ENCODE measurements at places on chromosomes 13 and 19.

GRCh38 chr13:87123987-87124784, 547.0 kb upstream of the SLITRK5 start:
- DNase-seq = peak; percentile 15

DNA sequence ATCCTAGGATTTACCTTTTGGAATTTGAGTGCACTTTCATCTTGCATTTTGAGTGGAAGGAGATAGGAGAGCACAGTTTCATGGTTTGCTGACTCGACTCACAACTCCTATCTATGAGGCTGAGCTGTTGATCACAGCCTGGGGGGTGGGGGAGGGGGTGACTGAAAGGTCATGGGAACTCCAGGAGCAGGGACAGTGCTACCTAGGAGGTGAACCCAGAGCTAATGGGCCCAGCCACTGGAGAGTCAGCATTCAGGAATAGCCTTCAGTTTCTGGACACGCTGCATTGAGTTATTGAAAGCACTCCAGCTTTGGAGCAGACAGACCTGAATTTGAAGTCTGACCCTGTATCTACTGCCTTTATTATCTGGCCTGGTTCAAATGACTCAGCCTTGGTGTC, 339.9 kb downstream of the SLC7A1 start:
- no peak for DNase-seq

DNA sequence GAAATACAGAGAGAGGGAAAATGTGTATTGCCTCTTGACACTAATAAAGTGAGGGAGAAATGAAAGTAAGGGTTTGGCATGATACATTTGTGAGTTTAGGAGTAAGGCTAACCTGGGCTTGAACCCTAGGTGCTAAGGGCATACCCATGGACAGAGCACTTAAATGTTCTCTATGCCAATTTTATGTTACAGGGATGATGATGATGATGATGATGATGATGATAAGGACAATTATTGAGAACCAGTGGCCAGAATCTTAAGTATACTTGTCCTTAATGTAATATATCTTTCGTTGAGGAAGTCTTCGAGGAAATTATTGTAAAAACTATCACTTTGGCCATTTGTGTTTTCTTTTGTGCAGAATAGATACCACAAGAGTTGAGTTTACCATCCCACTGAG, 33.2 kb downstream of the DPY19L3 start:
- no peak for DNase-seq

GRCh38 chr13:111558700-111559088, 238.3 kb downstream of the TEX29 start:
- no peak for DNase-seq

DNA sequence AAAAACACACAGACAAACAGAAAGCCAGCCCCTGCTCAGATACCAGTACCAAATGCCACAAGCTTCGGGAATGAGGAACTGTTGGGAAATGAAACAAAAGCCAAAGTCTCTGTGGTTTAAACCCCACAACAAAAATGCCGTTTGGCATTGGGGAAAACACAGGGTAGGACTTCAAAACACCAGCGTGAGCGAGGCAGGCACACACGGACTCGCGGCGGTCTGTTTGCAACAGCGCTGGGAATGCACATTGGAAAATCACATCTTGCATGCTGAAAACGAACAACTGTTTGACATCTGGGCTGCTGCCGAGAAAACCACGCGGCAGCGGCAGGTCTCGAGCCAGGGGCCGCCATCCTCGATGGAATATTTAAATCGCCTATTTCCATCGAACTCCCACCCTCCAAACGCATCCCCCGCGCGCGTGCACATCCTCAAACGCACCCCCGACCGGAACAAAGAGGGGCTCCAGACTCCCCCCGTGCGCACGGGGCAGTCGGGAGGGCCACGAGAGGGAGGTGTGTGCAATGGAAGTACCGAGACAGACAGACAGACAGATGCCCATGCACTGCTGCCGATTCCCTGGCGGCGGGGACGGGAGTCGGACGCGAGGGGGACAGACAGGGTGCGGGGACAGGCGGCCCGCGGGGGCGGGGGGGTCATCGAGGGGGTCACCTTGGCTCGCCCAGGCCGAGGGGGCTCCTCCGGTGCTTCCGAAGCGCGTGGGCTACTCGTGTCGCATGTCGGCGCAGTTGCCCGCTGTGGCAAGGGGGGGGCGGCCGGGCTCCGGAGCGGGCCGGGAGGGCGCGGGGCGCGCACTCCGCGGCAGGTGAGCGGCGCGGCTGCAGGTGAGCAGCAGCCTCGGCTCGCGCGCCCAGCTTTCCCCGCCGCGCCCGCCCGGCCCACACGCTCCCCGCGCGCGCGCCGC, at the start of gene GPR12:
Gene GPR12 (minus strand): TSS at position 880 of the 925 bp plus-strand sequence. CDS start 959 bp downstream, outside the sequence.
- peak; percentile 18 for DNase-seq

DNA sequence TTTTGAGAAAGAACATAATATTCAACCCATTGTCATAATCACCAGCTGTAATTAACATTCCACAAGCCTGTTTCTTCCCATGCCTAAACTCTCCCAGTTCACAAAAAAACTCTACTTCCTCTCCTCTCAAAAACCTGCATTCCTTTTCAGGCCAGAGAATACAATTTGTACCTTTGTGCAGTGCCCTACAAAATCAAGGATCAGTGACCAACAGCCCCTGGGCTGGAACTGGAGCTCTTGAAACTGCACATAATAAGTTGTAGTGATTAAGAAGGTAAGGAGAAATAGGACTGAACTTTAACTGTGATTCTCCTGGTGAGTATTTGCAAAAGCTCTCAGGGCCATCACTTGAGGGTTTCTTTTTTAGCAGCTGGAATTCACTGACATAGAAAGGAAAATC, 472.7 kb downstream of the RFC3 start:
- no peak for DNase-seq

- DNase-seq = peak; percentile 81
These were observed 145.6 kb upstream of the FRY start for GRCh38 chr13:31885994-31886393.

All from NCI-H1694 treated with DMSO at 0.1 percent for 48 hours (cell line).